Caudate nucleus (tissue), 63 donors: ENCODE measurements at places on chromosomes 7 and 10.

- no peak for DNase-seq
These were observed 1.7 kb downstream of the PDE1C start for GRCh38 chr7:32068411-32069101.

GRCh38 chr7:153036396-153037063 is 277.0 kb downstream of the ACTR3B start:
- no peak for DNase-seq

DNA sequence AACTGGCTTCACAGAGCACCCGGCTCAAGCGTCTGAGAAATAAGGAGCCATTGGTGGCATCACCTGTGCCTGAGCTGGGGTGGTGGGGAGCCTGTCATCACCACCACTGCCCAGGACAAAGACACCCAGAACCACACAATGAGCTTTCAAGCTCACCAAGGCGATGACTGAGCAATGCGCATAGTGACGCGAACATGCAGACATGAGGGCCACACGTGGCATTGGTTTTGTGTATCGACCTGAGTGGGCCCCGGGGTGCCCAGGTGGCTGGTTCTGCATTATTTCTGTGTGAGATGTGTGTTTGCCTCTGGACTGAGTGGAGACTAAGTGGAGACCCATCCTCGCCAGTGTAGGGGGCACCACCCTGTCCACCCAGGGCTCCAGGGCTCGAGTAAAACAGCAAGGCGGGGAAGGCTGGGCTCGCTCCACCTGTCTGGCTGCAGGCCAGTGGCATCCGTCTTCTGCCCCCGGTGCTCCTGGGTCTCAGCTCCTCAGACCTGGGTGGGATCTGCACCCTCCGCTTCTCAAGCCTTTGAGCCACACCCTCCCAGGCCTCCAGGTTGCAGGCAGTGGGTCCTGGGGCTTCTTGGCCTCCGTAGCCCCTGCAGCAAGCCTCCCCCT is 92.6 kb downstream of the DIP2C start:
- no peak for DNase-seq

- DNase-seq: no peak
These were observed 4.1 kb downstream of the GET4 start for GRCh38 chr7:880450-880849.

DNA sequence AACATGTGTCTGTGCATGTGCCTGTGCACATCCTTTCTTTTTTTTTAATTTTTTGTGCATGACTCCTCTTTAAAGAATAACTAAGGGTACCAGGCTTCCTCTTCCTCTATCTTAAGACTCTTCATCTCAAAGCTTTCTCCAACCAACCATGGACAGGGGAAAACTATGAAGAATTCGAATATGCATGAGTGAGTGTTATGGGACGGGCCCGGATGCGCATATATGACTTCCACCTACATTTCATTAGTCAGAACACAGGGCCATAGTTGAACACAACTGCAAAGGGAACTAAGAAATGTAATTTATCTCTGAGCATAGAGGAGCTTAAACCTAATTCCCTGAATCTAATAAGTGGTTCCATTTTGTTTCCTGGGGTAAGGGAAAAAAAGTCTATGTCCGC is 270.3 kb upstream of the SORCS1 start:
- DNase-seq: no peak

GRCh38 chr7:47669178-47669891 is 87.4 kb upstream of the TNS3 start:
- no peak for DNase-seq

DNA sequence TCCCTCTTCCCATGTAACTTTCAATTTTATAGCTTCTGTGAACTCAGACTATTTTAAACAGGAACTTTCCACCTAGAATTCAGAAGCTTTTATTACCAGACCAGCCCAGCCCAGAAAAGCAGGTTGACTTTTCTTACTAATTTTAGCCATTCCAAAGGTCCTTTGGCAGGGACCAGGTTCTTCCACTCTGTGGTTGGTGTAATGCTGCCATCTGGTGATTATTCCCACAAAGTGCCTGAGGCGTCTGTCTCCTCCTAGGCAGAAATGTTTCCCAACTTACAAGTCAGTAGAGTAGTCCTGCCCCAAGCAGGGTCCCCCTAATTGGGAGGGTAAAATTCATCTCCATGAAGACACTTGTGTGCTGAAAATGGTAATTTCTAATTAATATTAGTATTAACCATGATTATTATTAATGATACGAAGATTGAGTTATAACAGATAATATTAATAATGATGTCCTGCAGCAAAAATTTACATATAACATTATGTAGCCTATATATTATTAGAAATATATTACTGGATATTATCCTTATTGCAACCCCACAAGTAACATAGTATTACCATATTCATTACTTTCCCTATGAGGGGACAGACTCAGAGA is 53.0 kb upstream of the PPP1R17 start:
- peak; percentile 29 for DNase-seq

DNA sequence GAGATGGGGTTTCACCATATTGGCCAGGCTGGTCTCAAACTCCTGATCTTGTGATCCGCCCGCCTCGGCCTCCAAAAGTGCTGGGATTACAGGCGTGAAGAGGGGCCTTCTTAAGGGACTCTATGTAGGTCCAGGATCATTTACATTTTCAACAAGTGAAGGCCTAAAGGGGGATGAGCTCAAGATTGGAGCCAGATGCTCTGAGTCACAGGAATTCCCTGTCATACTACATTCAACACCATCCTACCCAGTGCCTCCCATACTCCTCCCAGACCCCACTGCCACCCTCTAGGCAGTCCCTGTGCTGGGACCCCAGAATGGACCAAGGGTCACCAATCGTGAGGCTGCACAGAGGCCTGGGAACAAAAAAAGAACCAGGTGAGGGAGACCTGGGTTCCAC is 29.9 kb downstream of the CYTH3 start:
- DNase-seq: no peak

- DNase-seq: no peak
These were observed 119.7 kb upstream of the TNRC18 start for GRCh38 chr7:5543361-5543760.

GRCh38 chr7:129843365-129843898 is 109.3 kb downstream of the UBE2H start:
- no peak for DNase-seq

DNA sequence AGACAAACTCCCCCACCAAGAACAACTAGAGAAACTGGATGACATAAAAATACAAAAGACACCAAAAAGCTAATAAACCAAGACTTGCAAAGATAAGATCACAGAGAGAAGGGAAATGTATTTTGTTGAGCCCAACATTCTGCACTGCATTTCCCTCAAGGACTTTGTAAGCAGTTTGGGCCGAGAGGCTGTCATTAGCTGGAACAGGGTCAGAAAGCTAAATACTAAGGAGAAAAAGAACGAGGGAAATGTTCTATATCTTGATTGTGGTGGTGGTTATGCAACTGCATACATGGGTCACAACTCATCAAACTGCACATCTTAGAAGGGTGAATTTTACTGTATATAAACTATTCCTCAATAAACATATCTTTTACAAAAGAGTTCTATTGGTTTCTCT is 315.0 kb downstream of the IPMK start:
- no peak for DNase-seq

DNA sequence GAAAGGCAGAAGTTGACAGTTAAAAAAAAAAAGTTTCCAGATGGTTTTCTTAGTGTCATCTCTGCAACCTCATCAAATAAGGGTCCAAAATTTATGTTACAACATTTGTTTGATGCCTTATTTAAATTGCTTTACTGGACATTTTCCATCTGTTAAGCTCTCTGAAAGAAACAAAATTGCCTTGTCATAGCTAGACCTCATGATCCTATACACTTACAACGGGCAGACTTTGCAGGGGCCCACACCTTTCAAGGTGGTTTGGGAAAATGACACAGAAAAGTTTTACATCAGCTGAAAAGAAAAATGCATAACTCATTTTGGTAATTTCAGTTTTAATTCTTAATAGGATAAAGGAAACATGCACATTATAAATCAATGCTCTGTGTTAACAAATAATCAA is 1.4 kb upstream of the TES start:
- DNase-seq: no peak

GRCh38 chr7:50369143-50370026 is 64.9 kb downstream of the IKZF1 start:
- no peak for DNase-seq

GRCh38 chr10:28959850-28960501 is 282.7 kb downstream of the BAMBI start:
- DNase-seq: no peak

GRCh38 chr10:97128039-97128492 is 57.7 kb downstream of the SLIT1 start:
- no peak for DNase-seq

GRCh38 chr7:157568106-157568769 is 231.4 kb downstream of the DNAJB6 start:
- DNase-seq: no peak

- DNase-seq: no peak
These were observed 196.1 kb upstream of the KLF14 start for GRCh38 chr7:130929896-130930659.

DNA sequence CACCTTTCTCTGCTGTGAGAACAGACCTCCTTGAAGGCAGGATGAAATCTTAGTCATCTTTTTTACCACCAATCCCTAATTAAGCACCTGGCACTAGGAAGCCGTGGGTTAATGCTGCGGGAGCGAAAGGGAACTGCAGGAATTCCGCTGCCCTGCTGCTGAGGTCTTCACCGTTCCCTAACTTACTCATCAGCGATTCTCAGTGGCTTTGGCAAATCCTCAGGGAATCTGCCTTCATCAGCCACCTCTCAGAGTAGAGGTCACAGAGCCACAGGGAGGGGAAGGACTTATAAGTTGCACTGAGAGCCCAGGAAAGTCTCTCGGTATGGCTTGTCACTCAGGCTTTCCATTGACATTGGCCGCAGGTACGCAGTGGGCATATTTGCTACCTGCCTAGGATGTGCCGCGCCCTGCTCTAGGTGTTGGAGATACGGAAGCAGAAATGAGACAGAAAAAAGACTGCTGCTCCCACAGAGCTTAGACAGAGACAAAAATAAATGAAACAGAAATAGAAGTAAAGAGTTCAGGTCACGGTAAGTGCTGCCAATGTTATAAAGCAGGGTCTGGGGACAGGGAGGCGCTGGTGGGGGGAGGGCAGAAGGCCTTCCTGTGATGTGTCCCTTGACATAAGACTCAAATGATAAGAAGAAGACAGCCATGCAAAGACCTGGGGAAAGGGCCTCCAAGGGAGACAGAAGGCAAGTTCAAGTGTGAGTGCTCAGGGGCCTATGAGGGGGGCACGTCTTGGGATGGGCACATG is 72.6 kb upstream of the OPALIN start:
- DNase-seq: no peak

- DNase-seq: peak; percentile 26
These were observed 453 bp upstream of the GALNT17 start for GRCh38 chr7:71131256-71132126.
